CD4-positive, alpha-beta T cell (primary cell): ENCODE measurements at places on chromosomes 7 and 10.

- DNase-seq = no peak
- no peak overlapping the region for H3K27ac ChIP-seq
- no peaks in the 10 kb centered on the region for H3K27me3 ChIP-seq
- H3K36me3 ChIP-seq = no peaks in the 10 kb centered on the region
- H3K4me3 ChIP-seq = no peak overlapping the region
- H3K4me1 ChIP-seq = no peaks in the 10 kb centered on the region
Measured at GRCh38 chr10:18473424-18474117, 177.8 kb downstream of the NSUN6 start.

GRCh38 chr7:115722302-115722977 is 308.1 kb downstream of the TFEC start:
- no peak overlapping the region for H3K4me3 ChIP-seq
- no peak overlapping the region for H3K27ac ChIP-seq
- DNase-seq = peak; percentile 4
- no peaks in the 10 kb centered on the region for H3K27me3 ChIP-seq

GRCh38 chr7:129202058-129202777 is 13.8 kb downstream of the SMO start:
- no peak overlapping the region for H3K27ac ChIP-seq
- no peaks in the 10 kb centered on the region for H3K27me3 ChIP-seq
- H3K4me3 ChIP-seq = no peak overlapping the region

DNA sequence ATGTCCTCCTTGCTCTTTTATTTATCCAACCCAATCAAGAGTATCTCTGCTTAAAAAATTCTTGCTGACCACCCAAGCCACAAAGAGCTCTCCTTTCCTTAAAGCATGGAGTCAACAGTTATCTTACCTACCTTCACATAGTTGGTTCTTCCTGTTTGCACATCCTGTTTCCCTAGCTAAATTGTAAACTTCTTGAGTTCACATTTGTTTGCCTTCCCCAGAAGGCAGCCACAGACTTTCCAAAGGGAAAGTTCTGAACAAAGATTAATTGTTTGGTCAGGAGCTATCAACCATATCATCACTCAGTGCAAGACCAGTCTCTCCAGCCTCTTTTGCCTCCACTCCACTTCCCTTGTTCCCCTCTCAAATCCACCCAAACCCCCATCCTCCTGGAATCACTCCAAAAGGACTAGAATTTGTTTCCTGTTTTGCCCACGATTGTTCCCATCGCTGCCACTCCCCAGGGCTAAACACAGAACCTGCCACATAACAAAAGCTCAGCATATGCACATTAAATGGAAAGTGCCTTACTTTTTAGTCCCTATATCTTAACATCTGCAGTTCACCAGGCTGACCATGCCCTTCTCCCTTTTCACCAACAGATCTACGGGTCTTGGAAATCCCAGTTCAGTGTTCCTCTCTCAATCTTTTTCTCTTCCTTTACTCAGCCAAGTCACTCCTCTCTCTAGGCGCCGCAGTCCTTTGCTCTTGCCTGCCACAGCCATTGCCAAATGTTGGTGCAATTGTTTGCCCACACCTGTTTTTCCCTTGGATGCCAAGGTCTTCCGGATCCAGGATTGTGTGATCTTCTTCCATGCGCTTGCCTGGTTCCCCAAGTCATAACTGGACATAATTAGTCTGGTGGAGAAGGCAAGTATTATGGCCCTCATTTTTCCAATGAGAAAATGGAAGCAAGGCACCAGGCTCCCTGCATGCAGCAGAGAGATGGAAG is 265.5 kb downstream of the KCNMA1 start:
- H3K4me1 ChIP-seq = no peaks in the 10 kb centered on the region
- DNase-seq = no peak
- no peak overlapping the region for H3K4me3 ChIP-seq
- H3K36me3 ChIP-seq = no peaks in the 10 kb centered on the region
- no peak overlapping the region for H3K27ac ChIP-seq

DNA sequence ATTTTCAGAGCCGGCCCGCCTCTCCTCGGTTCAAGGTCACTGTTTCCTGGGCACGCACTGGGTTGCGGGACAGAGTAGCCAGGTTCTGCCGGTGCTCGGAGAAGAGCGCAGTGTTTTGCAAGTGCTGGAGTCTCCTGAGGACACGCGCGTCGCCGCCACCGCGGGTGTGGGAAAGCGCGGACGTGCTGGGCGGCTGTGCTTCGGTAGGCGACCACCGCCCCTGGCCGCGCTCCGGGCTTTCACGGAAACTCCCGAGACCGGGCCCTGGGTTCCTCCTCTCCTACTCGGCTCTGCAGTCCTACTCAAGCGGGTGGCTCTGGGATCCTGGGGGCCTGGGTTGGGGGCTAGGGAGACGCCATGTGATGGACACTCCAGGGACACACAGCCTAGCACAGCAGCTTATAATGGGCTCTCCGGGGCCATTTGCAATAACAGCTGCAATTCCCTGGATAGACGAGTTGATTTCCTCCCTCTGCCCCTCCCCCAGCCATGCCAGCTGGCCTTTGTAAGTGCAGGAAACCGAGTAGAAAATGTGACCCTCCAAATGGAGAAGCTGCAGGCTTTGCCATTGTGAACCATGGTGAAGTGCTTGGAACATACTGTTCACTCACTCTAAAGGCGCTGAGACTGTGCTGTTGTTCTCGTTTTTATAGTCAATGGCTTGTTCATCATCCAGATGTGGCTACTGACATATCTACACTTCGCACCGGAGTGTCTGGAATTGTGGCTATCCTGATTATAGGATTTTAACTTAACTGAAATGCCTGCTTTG is 2.1 kb downstream of the FRAT1 start:
- peak overlapping the region; percentile 65 for H3K4me3 ChIP-seq
- peak overlapping the region; percentile 66 for H3K27ac ChIP-seq
- no peaks in the 10 kb centered on the region for H3K27me3 ChIP-seq
- H3K4me1 ChIP-seq = peaks cover 36% of the 10 kb centered on the region

GRCh38 chr10:78337646-78338391 is 304.2 kb downstream of the RPS24 start:
- no peak overlapping the region for H3K27ac ChIP-seq
- no peaks in the 10 kb centered on the region for H3K36me3 ChIP-seq
- no peaks in the 10 kb centered on the region for H3K4me1 ChIP-seq
- no peak overlapping the region for H3K4me3 ChIP-seq
- DNase-seq = no peak

DNA sequence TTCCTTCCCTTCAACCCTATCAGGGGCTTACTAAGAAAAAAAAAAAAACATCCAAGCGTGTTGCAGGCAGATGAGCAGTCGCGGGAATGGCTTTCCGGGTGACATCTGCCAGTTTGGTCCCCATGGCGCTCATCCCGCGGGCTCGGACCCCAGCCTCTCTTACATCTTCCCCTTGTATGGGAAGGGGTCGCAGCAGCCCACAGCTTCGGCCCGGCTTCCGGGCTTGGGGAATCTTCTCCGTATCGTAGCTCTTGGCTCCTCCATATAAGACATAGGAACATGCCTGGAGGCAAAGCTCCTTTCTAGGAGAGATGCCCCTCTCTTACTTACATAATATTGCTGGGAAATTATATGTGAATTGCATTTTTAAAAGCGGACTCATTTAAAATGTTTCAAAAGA is 99.5 kb downstream of the CUX1 start:
- H3K36me3 ChIP-seq = peaks cover 23% of the 10 kb centered on the region
- no peaks in the 10 kb centered on the region for H3K27me3 ChIP-seq
- H3K4me1 ChIP-seq = no peaks in the 10 kb centered on the region
- DNase-seq = no peak

- peaks cover 3% of the 10 kb centered on the region for H3K36me3 ChIP-seq
- peak overlapping the region; percentile 80 for H3K4me3 ChIP-seq
- no peaks in the 10 kb centered on the region for H3K27me3 ChIP-seq
- peaks cover 19% of the 10 kb centered on the region for H3K4me1 ChIP-seq
- no peak for DNase-seq
- peak overlapping the region; percentile 73 for H3K27ac ChIP-seq
Measured at GRCh38 chr10:122878799-122879338, 512 bp downstream of the FAM24B start.

DNA sequence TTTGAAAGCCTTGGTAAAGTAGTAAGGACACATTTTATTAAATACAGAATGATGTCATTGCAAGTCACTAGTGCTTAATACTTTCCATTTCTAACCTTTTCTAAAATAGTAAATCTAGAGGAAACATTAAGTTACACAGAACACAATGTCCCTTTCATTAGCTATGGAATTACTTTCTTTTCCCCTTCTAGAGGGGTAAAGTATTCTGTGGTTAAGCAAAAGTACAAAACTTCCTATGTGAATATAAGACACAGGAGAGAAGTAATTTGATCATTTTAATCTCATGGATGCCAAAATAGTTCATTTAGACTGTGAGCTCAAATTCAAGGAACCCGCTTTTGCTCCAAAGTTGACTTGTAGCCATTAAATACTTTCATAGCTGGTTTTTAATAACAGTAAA is 49.8 kb downstream of the SEMA3E start:
- no peaks in the 10 kb centered on the region for H3K27me3 ChIP-seq
- H3K4me3 ChIP-seq = no peak overlapping the region
- H3K27ac ChIP-seq = no peak overlapping the region
- no peaks in the 10 kb centered on the region for H3K4me1 ChIP-seq

- H3K36me3 ChIP-seq = no peaks in the 10 kb centered on the region
- H3K4me3 ChIP-seq = no peak overlapping the region
- no peak overlapping the region for H3K27ac ChIP-seq
- H3K4me1 ChIP-seq = no peaks in the 10 kb centered on the region
Measured at GRCh38 chr7:23353172-23353571, 54.0 kb downstream of the MALSU1 start.

DNA sequence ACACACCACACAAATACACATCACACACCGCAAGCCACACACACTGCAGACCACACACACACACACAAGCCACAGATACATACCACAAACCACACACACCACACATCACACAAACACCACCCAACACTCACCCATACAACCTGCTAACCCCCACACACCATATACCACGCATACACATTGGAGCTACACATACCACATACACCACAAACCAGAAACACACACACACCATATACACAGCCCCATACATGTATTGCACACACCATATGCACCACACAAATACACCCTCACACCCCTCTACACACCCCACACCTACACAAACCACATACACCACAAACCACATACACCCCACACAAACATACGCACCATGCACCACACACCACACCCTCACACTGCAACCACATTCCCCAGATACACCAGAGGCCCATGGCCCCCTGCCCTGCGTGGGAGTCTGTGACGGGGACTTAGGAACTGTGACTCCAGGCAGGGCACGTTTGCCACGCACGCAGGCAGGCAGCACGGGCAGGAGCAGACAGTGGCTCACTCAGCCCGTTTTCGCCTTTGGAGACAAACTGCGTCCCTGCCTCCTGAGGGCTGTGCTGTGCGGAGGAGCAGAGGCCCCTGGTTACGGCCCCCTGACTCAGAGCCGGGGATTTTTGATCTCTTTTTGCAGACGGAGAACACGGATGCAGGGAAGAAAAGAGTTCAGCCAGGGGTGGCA is 52.6 kb downstream of the TMEM209 start:
- H3K4me1 ChIP-seq = peaks cover 15% of the 10 kb centered on the region
- DNase-seq = no peak
- H3K36me3 ChIP-seq = no peaks in the 10 kb centered on the region

DNA sequence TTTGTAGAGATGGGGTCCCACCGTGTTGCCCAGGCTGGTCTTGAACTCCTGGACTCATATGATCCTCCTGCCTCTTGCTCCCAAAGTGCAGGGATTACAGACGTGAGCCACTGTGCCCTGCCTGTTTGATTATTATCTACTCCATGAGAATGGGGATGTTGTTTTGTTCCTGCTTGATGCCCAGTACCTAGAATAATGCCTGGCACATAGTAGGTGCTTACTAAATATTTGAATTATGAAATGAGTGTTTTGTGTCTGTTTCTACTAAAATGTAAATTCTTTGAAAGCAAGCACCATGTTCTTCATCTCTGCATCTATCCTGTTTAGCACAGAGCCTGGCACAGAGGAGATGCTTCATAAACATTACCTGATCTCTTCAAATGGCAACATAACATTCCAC is 40.9 kb downstream of the ZNF783 start:
- H3K27me3 ChIP-seq = no peaks in the 10 kb centered on the region
- no peak overlapping the region for H3K27ac ChIP-seq
- no peak for DNase-seq
- H3K36me3 ChIP-seq = no peaks in the 10 kb centered on the region
